Uterus (tissue), 4 donors: ENCODE measurements at places on chromosomes 5 and 9. TPM values are rescaled to one million over a fixed set of nuclear protein-coding genes. Genes with fewer than 3 reads are reported as not detected.

The CCL27 gene
- not detected for total RNA-seq

- H3K4me1 ChIP-seq = no peaks in the 10 kb centered on the region
- no peak overlapping the region for H3K27ac ChIP-seq
- no peaks in the 10 kb centered on the region for H3K36me3 ChIP-seq
- H3K4me3 ChIP-seq = no peak overlapping the region
Measured at GRCh38 chr5:82784521-82784920, 292.7 kb downstream of the TMEM167A start.

The BOD1 gene
- 48.2 TPM for total RNA-seq

GRCh38 chr9:34611251-34611810, 566 bp downstream of the RPP25L start:
- H3K36me3 ChIP-seq = no peaks in the 10 kb centered on the region
- H3K27me3 ChIP-seq = no peaks in the 10 kb centered on the region
- no peaks in the 10 kb centered on the region for H3K4me1 ChIP-seq
- H3K4me3 ChIP-seq = peak overlapping the region; percentile 72

The NR2F1 gene
- 52.1 TPM for total RNA-seq
